ENCODE measurements at places on chromosomes 7 and 10.

GRCh38 chr7:22694597-22695207, 32.3 kb upstream of the IL6 start:
- DNase-seq, result no peak

- DNase-seq, result no peak
Observed at GRCh38 chr7:156456503-156457115, 184.0 kb upstream of the RNF32 start.

- DNase-seq, result no peak
Observed at GRCh38 chr7:156017431-156017830, 205.2 kb upstream of the SHH start.

GRCh38 chr10:47244560-47245500, 55.2 kb upstream of the GDF10 start:
- no peak for DNase-seq

GRCh38 chr10:127498087-127498486, 51.0 kb upstream of the NPS start:
- no peak for DNase-seq

GRCh38 chr7:18345641-18346234, 149.8 kb upstream of the HDAC9 start:
- DNase-seq, result peak; percentile 82

DNA sequence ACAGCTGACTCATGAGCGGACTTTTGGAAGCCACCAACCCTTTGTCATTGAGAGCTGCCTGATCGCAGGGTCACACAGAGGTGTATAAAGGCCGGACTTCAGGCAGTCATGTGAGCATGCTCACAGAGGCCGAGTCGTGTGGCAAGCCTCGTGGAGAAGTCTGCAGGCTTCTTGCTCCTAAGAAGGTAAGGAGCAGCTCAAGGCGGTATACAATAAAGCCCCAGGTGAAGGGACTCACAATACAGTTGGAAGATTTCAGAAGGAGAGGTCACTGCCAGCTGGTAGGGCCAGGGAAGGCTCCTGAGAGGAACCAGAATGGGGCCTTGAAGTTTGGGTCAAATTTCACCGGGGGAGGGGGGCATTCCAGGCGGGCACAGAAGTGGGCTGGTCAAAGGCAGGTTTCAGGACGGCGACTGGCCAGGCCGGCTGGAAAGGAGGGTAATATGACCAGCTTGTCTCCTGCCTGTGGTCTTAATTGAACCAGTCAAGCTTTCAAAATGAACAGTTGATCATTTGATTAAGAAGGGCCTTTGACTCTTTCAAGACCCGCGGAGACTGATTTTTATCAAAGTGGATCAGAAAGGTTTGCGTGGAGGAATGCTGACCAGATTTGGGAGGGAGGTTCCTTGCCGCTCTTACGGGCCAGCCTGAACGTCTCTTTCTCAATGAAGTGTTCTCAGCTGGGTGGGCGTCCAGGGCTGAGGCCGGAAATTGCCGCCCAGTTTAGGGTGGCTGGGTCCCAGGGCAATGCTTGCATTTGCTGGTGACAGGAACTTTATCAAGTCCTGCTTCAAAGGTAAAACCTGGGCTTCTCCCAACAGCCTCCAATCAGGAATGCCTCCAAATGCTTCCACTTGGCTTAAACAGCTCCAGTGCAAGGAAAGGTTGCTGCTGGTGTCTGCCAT, 178.6 kb downstream of the EMX2 start:
- no peak for DNase-seq

DNA sequence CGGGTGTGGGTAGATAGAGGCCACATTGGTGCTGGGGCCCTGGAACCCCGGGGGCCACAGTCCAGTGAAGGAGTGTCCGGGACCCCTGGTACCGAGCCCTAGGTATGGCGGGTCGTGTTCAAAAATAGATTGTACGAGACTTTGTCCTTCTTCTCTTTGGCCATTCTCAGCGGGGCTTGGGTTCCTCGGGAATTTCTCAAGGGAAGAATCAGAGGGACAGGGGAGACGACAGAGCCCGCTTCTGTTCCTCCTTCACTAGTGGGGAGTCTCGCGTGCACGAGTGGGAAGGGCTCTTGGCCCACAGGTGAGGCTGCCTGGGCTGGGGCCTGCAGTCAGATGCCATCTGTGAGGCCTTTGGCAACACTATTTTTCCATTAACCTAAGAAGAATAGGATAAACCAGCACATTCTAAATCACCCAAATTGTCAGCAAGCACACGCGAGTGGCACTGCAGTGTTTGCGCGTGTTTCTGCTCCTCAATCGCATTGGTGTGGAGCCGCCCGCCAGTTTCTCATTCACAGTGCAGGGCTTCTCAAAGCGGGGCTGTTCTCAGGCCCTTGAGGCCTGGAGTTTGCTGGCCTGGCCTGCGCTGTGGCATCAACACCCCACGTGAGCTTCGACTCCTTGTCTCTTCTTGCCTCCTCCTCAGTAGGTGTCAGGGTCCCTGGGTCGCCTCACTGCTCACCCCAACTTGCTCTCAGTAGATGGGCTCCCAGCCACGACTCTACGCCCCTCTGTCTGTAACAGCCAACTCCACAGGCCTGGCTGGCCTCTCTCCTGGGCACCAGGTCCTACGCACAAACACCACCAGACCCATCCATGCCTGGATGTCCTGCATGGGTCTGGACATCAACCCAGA, 187.6 kb upstream of the SHH start:
- no peak for DNase-seq

DNA sequence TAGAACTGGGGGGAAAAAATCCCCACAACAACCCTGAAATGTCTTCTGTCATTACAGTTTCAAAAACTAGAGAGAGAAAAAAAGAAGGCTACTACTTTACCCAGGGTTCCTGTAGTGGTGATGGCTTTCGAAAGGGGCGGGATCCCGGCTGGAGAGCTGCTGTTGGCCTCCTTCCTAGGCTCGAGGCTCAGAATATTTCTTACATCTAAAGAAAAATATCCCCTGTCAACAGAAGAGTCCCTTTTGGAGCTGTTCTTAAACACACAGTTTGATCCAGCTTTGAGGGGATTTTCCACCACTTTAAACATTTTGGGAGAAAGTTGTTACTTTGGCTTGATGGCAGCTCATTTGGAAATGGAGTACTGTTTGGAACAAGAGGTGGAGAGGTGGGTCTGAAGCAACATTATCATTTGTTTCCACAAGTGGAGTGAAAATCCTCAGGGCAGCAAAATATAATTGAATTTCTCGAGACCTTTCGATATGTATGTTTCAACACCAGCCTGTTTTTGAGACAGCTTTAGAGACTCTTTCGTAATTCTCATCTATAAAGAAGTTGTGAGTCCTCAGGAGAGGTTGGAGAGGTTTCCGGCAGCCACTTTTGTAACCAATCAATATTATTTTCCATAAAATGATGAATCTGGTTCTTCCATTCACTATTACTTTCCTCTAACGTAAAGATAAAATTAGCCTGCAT, 5.1 kb downstream of the HOXA13 start:
- DNase-seq, result no peak

All from cerebellar cortex (tissue), 1 donor.